ENCODE measurements at places on chromosomes 3 and 15.

GRCh38 chr3:184525337-184526087 lies 36.1 kb upstream of the EPHB3 start:
- DNase-seq = no peak

GRCh38 chr15:62844564-62845240 lies 197.8 kb upstream of the TPM1 start:
- no peak for DNase-seq

DNA sequence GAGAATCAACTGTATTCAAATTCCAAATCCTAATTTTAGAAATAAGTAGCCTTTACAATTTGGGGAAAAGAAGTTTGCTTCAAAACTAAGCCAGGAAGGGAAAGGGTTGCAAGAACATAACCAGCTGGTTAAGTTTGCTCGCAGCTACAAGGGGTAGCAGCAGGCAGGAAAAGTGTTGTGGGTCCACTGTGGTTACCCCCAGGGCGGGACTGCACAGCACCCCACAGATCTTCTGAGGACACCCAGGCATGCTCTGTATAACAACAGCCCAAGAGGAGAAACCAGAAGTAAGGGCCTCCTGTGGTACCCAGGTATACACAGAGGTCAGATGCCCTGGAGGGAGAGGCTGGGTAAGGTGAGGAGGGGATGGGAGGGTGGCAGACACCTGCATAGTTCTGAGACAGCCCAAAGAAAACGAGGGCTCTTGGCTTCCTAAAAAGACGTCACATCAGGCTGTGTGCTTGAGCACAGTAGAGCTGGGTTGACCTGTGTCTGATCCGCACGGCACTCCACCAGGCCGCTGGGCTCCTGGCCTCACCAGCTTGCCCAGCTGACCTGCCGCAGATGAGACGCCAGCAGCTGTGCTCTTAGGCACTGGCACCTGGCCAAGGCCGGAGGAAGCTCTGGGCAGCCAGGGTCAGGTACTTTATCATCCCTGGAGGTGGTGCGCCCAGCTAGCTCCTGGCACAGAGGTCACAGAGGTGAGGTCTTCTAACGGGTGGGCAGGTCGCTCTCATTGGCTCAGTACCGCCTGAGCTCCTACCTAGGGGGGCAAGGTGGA lies 81.8 kb upstream of the SNRPA1 start:
- no peak for DNase-seq

- no peak for DNase-seq
Observed at GRCh38 chr3:17942856-17943255, 200.4 kb upstream of the TBC1D5 start.

- DNase-seq = no peak
Observed at GRCh38 chr3:58022490-58022889, 14.3 kb downstream of the FLNB start.

GRCh38 chr15:78453447-78453846 lies 15.4 kb downstream of the IREB2 start:
- DNase-seq = no peak

GRCh38 chr3:161273589-161274218 lies 52.6 kb downstream of the NMD3 start:
- DNase-seq = no peak

GRCh38 chr15:101342056-101342455 lies 47.0 kb upstream of the SNRPA1 start:
- DNase-seq = no peak

GRCh38 chr3:84175449-84175848 lies 783.3 kb upstream of the CADM2 start:
- no peak for DNase-seq

GRCh38 chr15:54605556-54605955 lies 591.2 kb downstream of the RSL24D1 start:
- no peak for DNase-seq

DNA sequence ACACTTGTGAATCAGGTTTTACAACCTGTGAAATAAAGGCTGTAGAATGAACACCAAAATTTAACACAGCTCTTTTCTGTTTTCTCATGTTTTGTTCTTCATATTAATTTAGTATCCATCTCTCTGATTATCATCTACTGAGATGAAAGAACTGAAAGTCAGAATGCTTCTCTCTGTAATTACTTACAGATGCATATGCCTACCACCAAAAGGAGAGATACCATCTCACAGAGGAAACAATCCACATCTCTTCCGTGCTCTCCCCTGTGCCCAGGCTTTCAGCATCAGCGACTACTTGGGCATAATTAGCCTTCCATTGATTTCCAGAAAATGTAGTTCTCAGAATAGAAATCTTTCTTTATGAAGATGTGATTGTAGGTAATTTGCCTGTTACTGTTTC lies 741.4 kb downstream of the GRM7 start:
- DNase-seq = no peak

DNA sequence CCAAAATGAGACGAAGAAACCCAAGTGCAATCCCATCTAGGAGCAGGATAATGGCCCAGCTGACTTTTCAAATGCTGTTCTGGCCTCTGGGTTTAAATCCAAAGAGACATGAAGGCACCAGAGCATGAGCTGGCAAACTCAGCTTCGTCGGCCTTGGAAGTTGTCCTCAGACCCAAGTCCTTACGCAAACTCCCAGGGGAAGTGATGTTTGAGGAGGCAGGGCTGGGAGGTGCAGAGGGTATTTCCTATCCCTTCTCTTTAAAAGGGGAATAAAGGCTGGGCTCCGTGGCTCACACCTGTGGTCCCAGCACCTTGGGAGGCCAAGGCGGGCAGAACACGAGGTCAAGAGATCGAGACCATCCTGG lies 68.9 kb upstream of the HERC1 start:
- DNase-seq = no peak

GRCh38 chr3:190458040-190458439 lies 8.3 kb upstream of the TMEM207 start:
- no peak for DNase-seq

GRCh38 chr3:65716071-65716751 lies 322.5 kb downstream of the MAGI1 start:
- DNase-seq = no peak

GRCh38 chr3:36729204-36730056 lies 34.9 kb downstream of the DCLK3 start:
- DNase-seq = peak; percentile 41

DNA sequence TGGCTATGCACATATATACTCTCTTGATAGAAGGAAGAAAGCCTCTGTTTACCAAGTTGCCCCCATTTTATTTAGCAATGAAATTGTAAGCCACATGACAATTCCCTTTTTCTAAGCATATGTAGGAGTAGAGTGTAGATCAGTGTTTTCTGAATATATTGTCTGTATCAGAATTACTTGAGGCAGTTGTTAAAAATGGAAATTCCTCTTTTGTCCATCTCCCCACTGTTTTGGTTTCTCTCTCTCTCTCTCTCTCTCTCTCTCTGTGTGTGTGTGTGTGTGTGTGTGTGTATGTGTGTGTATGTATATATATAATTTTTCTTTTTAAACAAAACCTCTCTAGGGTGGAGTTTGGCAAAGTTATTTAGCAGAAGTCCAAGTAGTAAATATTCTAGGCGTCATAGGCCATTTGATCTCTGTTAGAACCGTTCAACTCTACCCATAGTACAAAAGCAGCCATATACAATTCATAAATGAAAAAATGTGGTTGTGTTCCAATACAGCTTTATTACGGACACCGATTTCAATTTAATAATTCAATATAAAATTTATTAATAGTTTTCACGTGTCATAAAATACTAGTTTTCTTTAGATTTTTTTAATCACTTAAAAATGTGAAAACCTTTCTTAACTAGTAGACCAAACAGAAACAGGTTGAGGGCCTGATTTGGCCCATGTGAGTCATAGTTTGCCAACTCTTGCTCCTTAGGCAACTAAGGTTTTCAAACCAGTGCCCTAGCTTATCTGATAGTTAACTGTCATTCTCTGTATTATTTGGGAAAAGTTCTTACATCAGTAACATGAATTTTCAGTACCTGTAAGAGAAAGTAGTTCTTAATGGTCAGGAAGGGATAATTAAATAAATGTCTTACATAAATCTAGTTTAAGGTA lies 39.8 kb downstream of the UBE2E1 start:
- DNase-seq = no peak

GRCh38 chr3:140276703-140277102 lies 341.7 kb downstream of the CLSTN2 start:
- DNase-seq = no peak

DNA sequence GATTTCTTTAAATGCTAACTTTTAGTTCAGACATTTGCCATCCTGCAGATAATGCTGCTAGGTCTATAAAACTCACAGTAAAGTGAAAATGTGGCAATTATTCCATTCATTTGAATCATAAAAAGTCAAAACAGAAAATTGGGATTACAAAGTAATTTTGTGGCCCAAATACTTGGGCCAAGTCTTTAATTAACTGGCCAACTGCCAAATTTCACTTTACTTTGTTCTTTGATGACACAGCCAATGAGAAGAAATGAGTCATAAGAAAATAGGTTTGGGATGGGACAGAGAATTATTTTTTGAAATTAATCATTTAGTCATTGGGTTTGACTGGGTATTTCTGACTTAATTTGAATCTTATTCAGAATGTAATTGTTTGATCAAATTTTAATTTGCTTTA lies 89.8 kb upstream of the SLC2A2 start:
- no peak for DNase-seq

- no peak for DNase-seq
Observed at GRCh38 chr3:157297328-157297915, 137.5 kb upstream of the CCNL1 start.

DNA sequence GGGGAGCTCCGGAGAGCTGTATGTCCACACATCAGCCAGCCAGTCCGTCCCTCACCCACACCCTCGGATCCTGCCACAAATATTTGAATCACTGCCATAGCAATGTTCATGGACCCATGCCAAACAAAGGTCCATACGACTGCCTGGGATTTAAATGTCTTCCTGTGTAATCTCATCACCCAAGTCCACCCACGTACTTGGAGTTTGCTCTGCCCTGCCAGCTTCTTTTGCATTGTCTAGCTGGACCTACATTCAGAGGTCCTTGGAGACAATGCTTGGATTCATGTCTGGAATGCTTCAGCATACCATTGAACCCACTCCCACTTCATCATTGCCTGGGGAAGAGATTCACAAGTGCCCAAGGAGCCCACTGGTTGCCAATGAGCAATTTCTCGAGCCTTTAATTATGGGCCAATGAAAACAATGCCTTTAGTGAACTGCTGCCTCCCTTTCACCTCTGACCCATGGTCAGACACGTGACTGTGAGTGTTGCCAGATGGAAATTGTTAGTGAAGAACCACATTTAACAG lies 90.4 kb upstream of the PHLDB2 start:
- no peak for DNase-seq

DNA sequence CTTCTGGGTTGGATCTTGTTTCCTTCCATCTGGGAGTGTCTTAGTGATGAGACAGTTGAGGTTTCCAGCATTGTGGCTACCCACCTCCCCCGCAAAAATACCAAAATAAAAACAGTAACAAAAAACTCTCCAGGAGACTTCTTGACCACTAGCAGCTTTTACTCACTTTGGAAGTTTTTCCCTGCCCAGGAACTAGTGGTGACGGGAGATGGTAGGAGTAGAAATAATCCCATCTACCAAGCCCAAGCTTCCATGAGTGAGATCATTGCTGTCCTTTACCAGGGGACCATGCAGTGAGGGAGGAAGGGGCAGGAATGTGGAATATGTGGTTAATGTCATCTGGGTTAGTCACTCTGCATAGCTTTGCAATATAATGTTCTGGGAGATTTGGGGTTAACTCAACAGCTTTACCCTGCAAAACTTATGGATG lies 187.7 kb downstream of the ITPR1 start:
- DNase-seq = no peak

DNA sequence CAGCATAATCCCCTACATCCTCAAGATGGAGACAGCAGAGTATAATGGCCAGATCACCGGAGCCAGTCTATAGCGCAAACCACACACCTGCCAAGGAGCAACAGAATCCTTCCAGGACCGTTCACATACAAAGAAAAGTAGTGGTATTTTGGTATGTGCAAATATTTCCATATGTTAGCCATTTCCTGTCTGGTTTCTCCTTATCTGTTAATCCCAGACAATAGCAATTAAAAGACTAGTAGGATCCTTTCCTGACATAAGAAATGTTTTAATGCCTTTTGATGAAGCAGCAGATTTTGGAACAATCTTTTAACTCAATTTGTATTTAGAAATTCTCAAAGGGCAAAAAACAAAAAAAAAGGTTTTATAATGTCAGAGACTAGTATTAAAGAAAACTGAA lies 22.2 kb downstream of the MRPS25 start:
- DNase-seq = no peak

GRCh38 chr15:85298941-85299340 lies 81.5 kb upstream of the AKAP13 start:
- no peak for DNase-seq

DNA sequence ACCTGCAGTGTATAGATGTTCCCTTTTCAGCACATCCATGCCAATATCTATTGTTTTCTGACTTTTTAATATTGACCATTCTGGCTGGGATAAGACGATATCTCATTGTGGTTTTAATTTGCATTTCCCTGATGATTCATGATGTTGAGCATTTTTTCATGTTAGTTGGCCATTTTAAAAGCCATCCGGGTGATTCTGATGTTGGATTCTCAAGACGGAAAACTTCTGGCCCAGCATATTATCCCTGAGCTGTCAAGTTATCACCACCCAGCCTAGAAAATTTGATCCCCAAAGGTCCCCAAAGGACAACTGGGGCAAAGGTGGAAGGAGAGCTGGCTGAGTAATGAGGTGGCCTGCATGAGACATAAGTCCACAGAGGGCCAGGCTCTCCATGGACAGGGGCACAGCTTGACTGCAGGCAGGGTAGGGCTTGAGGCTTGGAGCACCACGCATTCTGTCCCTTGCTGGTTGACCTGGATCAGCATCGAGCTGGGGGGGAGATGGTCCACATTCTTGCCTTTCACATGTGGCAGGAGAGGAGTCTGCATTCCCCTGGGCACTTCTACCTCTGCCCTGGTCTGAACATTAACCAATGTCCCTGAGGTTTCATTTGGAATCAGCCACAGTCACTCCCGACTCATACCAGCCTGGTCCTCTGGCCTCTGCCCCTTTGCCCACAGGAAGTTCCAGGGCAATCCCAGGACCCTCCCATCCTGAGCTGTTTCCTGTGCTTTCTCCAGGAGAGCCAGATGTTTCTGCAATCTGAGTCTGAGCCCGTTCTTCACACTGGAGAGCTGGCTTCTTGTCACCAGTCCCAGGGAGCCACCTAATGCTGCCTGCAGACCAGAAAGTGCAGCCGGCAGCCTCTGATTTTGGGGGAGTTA lies 69.2 kb downstream of the ISG20 start:
- no peak for DNase-seq

- no peak for DNase-seq
Observed at GRCh38 chr15:66474135-66474534, 23.4 kb downstream of the SNAPC5 start.

DNA sequence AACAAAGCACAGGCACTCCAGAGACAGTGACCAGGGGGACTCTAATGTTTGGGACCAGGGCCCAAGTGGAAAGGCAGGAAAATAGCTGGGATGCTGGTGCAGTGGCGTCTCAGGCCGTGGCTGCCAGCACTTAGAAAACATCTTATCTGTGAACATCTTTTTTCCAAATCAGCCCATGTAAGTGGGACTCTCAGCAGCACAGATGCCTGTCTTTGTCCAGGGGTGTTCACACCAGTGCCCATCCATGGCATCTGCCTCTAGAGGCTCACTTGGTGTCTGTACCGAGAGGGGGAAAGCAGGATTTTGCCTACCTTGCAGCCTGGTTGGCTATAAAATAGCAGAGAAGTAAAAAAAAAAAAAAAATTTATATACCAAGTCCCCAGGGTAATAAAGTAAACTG lies 26.7 kb downstream of the SLC12A8 start:
- DNase-seq = no peak

Measured in GM10248 (cell line).